Stimulated activated CD4-positive, alpha-beta T cell treated with anti-CD3 and anti-CD28 coated beads, TNF-alpha, amount 100 ng/mL, for 48 hours (primary cell): ENCODE measurements at places on chromosomes 5 and 9.

GRCh38 chr5:103014983-103015382, 105.0 kb downstream of the GIN1 start:
- DNase-seq: no peak

- DNase-seq: no peak
Observed at GRCh38 chr5:176877793-176878331, 21.3 kb downstream of the HK3 start.

DNA sequence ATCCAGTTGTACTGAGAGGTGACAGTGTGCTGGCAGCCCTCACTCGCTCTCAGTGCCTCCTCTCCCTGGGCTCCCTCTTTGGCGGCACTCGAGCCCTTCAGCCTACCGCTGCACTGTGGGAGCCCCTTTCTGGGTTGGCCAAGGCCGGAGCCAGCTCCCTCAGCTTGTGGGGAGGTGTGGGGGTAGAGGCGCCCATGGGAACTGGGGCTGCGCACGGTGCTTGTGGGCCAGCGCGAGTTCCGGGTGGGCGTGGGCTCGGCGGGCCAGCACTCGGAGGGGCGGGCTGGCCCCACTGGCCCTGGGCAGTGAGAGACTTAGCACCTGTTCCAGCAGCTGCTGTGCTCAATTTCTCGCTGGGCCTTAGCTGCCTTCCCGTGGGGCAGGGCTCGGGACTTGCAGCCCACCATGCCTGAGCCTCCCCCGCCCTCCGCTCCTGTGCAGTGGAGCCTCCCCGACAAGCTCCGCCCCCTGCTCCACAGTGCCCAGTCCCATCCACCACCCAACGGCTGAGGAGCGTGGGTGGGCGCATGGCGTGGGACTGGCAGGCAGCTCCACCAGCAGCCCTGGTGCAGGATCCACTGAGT, 342.2 kb upstream of the ZNF608 start:
- no peak for DNase-seq

DNA sequence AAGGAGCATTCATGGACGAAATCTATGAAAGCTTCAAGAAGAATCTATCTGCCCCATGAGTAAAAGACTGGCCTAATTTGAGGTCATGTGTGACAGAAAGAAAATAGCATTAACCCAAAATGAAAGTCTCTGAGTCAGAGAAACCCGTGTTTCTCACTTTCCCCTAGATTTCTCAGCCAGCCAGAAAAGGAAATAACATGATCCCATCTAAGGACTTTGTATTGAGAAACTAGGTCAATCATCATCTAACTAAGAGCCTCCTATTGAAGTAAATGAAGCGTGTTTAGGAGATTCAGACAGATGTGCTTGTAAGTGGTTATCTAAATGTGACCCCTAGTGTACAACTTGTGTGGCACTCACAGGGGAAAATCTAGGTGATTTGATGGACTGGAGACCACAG, 77.3 kb upstream of the ZNF366 start:
- DNase-seq: no peak

DNA sequence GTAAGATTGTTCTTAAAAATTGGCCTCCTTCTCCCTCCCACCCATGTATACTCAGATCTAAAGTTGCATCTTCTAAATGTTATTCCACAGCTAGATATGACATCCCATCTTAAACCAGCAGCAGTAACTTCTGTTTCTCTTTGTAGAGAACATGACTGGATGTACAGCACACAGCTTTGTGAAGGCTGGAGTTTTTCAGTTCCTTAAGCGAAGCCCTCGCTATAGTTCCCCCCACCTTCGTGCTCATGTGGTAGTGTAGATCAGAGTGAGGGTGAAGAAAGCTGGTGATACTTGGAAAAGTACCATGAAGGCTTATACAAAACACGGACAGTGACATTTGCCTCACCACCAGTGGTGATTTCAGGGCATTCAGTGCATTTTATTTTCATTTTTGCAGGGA, 137.5 kb downstream of the MAT2B start:
- DNase-seq: no peak

DNA sequence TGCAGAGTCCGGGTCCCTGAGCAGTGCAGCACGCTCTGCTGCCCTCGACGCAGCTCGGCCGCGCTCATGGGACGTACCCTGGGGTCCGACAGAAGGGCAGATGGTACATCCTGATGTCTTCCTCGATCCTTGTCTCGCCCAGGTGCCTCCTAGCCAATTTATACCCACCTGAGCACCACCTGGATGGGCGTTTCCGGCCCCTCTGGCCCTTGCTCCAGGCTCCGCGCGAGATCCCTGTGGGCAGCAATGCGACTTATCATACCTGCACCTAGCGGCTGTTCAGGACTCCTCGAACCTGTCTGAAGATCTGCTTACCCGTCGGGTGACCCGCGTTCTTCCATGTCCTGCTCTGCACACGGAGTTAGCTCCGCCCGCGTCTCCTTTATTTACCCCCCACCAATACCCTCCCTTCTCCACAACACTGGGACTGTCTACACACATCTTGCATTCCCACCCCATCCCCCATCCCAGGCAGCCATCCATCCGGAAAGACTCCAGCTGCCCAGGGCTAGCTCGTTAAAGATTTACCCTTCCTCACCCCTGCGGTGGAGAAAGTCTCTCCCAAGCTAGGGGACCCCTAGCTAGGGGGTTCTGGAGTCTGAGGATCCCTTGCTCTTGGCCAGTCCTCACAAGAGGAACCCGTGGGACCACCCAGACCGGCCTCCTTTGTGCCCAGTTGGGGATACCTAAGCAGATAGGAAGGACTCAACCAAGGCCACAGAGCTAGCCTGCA, at the start of gene KIF12:
KIF12 (minus strand) TSS at position 357 of the 733 bp plus-strand sequence; CDS start at position 341, 16 bp downstream.
- no peak for DNase-seq

- no peak for DNase-seq
Observed at GRCh38 chr5:32538031-32538547, 47.3 kb upstream of the SUB1 start.

GRCh38 chr9:105484226-105484625, 36.4 kb downstream of the FSD1L start:
- no peak for DNase-seq

- no peak for DNase-seq
Observed at GRCh38 chr5:176754376-176754973, 55.9 kb upstream of the UNC5A start.

DNA sequence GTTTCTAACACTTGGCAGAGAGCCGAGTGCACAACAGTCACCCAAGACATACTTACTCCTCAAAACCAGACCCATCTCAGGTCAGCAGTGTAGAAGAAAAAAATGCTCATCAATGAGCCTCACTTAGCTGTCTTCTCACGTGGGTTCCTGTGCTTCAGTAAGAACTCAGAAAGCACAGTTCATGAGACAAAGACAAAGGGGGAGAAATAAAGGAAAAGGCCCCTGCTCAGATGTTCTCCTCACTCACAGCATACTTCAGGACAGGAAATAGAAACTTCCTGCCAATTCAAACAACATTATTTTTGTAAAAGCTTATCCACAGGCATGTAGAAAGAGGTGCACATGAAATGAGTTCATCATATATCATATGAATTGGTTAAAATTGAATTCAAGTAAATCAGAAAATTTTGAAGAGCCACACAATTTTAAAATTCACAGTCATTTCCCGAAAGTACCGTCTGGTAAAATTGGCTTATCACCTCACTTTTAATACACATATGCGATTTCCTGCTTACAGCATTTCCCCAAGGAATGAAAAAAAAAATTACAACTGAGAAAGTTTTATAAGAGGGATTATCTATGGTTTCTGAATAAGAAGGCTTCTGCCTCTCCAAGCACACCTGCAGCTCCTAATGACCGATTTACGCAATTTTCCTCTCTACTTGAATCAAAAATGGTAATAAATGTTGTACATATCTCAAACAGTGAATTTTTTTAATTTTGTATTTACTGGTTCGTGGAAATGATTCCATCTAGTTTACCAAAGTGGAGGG, 328.3 kb downstream of the TMEM167A start:
- no peak for DNase-seq

GRCh38 chr5:155087036-155087435, 73.5 kb downstream of the KIF4B start:
- no peak for DNase-seq

DNA sequence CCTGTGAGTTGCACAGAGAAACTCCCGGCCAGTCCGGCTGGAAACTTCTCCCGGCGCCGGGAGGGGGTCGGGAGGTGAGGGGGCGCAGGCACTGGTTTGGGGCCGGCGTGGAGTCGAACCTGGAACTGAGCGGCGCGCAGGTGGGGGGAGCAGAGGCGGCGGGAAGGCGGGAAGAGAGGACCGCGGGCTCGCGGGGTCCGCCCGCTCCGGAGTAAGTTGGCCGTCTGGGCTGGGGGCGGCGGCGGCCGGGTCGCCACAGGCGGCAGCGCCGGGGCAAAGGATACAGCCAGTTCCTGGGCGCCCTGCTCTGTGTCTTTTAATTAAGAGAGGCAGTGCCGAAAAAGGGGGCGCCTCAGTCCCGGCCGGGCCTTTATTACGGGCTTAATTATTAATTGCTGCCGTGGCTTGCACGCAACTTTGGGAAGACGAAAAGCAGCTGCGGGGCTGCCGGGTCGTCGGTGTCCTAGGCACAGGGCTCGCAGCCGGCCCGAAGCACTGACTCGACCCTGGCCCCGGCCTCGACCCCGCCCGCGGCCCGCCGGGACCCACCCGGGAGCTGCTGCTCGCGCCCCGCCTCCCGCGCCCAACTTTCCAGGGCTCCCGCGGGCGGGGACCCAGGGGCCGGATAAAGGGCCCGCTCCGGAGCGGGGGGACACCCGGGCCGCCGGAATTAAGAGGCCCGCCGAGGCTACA, 1.1 kb downstream of the NTNG2 start:
- no peak for DNase-seq

DNA sequence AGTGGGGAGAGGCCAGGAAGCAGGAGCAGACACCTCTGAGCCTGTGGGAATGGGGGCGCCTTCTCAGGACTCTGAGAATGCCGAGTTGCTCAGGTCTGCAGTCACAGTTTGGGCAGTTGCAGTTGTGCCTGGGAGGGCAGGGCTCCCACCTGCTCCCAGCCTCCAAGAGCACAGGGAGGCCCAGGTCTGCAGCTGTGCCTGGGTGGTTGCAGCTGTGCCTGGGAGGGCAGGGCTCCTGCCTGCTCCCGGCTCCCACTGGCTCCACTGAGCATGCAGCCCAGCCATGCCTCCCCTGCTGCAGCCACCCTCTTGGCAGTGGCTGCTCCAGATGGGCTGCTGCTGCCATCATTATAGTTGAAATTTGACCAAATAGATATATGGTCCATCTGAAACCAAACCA, 1062.8 kb upstream of the ACO1 start:
- no peak for DNase-seq
